ENCODE measurements at places on chromosomes 12 and 14.

GRCh38 chr12:16421806-16422205, 74.4 kb downstream of the MGST1 start:
- DNase-seq: no peak

GRCh38 chr14:94975366-94975765, 182.0 kb downstream of the DICER1 start:
- DNase-seq: no peak

DNA sequence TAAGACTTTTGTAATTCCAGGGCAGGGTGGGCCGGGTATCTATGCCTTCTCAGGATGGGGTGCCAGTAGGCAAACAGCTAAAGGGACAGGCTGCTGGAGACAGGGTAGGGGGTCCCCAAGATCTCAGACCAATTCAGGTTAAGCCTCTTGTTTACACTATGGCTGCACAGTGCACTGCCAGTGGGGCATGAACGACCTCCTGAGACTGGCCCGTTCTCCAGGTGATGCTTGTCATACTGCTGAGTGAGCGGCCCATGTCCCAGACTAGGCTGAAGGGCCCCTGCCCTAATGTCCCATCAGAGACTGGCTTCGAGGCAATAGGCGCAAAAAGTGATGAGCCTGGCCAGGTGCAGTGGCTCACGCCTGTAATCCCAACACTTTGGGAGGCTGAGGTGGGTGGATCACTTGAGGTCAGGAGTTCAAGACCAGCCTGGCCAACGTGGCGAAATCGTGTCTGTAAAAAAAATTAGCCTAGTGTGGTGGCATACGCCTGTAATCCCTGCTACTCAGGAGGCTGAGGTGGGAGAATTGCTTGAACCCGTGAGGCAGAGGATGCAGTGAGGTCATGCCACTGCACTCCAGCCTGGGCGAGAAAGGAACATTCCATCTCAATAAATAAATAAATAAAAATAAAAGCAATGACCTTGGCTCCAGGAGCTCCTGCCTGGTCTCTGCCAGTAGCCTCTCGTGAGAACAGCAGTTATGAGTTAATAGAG, 12.6 kb downstream of the SLC25A29 start:
- no peak for DNase-seq

DNA sequence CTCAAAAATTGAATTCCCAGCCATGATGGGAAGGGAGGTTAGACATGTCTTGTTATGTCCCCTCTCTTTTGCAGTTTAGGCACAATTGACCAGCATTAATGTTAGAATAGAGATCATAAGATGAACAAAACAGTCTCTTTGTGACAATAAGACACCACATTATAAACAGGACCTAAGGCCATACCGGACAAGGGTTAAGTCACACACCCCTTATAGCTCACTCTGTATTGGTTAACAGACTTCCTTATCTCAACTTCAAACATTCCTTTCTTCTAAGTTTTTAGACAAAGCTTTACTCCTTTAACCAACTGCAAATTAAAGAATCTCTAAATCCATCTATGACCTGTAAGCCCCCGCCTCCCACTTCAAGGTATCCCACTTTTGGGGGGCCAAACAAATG, 81.1 kb upstream of the CPM start:
- DNase-seq: no peak

DNA sequence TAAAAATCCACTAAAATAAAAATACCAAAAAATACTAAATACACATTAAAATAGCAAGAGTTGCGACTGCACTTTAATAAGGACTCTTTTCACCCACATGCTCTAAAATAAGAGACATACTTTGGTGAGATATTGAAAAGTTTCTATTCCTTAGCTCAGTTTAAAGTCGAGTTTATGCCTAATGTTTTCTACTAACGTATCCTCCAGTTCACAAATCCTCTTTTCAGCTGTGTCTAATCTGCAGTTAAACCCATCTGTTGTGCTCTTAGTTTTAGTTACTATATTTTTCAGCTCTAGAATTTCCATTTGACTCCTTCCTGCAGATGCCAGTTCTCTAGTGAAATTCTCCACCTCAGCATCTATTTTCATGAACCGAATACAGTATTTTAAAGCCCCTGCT, 63.8 kb downstream of the CDK17 start:
- no peak for DNase-seq

DNA sequence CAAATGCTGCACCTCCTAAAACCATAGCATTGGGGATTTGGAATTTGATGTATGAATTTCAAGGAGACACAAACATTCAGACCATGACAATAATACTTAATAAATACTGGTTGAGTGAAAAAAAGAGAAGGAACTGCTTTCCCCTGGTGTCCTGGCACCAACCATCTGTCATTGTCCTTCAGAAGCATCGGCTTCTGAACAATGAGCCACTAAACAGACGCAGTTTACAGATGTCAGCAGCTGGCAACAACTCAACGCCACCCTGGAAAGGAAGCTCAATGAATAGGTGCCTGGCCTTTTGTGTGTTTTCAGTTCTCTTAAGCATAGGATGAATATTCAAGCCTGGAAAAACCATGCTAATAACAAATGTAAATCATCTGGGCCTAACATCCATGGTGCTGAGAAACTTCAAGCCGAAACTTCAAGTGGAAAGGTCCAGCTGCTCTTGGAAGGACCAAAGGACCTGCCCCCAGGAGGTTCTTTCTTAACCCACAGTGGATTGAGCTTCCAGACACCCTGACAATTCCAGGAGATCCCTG, 101.3 kb downstream of the WIF1 start:
- DNase-seq: no peak

GRCh38 chr14:31283578-31284252, 76.1 kb upstream of the HECTD1 start:
- DNase-seq: no peak

DNA sequence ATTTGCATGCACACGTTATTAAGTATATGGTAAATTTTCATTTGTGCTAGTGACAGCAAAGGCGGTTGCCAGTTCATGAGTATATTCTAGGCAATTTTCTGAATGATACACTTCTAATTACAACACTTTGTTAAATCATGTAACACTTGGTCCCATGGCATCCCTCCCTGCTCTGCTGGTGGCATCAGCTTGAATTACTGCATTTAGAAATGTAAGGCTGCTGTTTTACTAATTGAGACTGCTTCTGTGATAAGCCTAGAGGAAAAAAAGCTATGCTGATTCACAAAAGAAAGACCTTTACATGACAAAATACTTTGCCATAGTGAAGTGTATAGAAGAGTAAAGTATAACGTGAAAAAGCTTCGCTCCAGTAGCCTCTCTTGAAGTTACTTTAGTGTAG, 636.1 kb downstream of the KCNH5 start:
- DNase-seq: no peak

DNA sequence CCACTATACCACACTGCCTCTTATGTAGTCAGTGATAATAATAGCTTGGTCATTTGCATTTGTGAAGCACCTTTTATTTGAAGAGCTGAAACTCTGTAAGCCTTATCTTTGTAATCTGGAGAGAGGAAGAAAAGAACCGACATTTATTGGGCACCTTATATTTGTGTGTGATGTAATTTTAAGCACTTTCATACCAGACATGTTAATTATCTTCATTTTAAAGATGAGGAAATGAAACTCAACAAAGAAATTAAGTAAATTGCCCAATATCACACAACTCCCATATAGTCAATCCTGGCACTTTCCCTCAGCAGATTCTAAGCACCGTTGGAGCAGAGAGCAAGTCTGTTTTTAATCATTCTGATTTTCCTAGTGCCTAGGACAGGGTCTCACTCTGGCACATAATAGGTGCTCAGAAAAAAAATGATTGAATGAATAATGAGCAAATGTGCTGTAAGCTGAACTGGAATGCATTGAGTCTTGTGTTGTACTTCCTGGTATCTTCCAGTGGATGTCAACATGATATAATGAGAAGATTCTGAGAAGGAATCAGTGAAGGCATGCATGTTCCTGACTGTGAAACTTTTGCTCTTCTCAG, 418.9 kb downstream of the ZFP36L1 start:
- no peak for DNase-seq

DNA sequence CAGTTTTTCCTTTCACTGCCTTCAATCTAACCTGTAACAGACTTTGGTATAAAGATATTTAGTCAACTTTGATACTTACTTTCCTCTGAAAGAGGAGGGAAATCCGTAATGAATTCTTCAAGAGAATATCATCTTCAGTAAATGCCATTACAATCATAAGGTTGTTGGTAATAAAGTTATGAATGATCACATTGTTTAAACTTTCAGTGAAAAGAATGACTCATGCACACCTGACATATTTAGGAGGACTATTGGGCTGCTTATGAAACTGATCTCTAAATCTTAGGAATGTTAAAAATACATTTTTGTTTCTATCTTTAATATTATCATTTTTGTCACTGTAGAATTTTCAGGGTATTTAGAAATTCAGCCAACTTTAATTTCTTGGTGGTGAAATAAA, 474.7 kb downstream of the SLC16A7 start:
- DNase-seq: no peak

- DNase-seq: no peak
Observed at GRCh38 chr12:15515010-15515409, 192.7 kb downstream of the PTPRO start.

- no peak for DNase-seq
Observed at GRCh38 chr14:38848243-38848935, 254.6 kb downstream of the SEC23A start.

- no peak for DNase-seq
Observed at GRCh38 chr12:4289231-4289878, 15.8 kb downstream of the CCND2 start.

- no peak for DNase-seq
Observed at GRCh38 chr12:130879781-130880389, 8.0 kb downstream of the RAN start.

GRCh38 chr12:23115984-23116383, 491.0 kb downstream of the ETNK1 start:
- DNase-seq: no peak

DNA sequence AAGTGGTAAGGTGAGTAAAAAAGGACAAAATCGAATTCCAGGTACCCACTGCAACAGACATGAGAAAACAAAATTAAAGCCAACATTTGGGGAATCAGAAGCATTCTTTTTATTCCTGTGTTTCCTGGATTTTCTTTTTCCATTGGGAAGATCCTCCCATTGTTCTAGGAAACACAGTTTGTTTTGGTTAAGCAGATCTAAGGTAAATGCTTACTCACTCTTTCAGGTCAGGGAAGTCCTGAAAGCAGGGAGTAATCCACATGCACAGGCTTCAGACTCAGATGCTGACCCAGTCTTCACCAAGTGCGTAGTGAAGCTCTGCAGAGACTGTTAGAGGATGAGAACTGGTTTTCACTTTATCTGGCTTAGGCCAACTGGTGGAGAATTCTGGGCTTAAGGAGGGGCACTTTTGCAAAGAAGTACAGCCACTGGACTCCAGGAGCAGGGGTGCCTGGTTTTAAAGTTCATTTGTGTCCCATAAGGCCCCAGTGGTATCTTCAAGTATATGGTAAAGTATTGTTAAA, 57.7 kb downstream of the RPAP3 start:
- DNase-seq: no peak

GRCh38 chr14:82190742-82191141, 657.1 kb upstream of the SEL1L start:
- no peak for DNase-seq

GRCh38 chr14:85731186-85731585, 201.2 kb downstream of the FLRT2 start:
- DNase-seq: no peak

- no peak for DNase-seq
Observed at GRCh38 chr12:82740129-82741000, 53.7 kb downstream of the TMTC2 start.

GRCh38 chr12:126667339-126667738, 1599.6 kb upstream of the TMEM132C start:
- no peak for DNase-seq

DNA sequence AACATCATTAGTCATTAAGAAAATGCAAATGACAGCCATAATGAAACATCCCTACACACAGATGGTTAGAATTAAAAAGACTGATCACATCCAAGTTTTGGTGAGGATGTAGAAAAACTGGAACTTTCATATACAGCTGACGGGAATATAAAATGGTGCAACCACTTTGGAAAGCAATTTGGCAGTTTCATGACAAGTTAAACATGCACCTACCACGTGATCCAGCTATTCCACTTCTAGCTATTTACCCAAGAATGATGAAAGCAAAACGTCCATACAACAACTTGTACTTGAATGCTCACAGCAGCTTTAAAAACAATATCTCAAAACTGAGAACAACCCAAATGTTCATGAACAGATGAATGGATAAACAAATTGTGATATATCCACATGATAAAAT, 77.9 kb upstream of the AVPR1A start:
- no peak for DNase-seq

DNA sequence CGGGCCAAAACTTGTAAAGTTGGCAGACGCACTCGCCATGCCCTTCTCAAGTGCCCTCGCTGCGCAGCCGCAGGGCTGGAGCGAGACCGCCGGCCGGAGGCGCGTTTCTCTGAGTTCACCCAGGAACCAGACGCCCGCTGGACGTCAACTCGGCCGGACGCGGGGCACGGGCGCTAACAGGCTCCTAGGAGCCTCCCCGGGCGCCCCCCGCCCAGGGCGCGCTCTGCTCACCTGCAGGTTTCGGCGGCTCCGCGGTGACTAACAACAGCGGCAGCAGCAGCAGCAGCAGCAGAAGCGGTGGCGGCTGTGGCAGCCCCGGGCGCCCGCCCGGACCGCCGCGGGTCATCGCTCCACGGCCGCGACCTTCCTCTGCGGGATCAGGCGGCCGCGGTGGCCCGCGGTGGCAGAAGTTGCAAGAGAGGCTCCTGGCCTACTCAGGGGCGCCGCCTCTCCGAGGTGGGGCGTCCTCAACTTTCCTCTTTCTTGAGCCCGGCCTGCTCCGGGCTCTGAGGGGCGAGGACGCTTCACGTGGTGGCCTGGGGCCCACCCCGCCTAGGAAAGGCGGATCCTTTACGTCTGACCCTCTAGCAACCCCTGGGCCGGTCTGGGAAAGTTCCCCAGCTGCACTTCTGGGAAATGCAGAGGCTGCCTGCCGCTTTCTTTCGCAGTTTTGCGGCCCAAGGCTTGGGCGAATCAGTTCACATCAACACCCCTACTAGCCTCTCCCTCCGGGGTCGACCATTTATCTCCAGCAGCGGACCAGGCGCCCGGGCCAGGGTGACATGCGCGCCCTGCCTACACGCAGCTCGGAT, at the start of gene PLBD1:
Gene PLBD1 (minus strand): TSS at position 533 of the 812 bp plus-strand sequence. CDS start 187 bp downstream, at position 346.
- DNase-seq: no peak

DNA sequence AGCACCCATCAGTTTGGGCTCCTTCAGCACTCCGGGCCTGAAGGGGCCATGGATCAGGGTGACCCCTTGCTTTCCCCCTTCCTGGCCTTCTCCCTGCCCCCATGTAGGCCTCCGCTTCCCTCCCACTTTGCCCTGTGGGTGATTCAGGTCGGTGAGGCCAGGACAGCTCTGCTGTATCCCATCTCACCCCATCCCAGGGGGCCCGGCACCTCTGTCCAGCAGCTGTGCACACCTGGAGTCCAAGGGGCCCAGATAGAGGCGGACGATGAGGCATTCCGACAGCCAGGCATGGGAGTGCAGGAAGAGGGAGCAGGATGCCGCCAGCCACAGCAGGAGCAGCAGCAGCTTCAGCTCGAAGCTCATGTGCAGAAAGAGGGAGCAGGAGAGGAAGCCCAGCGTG, 11.4 kb downstream of the LTB4R start:
- DNase-seq: no peak

DNA sequence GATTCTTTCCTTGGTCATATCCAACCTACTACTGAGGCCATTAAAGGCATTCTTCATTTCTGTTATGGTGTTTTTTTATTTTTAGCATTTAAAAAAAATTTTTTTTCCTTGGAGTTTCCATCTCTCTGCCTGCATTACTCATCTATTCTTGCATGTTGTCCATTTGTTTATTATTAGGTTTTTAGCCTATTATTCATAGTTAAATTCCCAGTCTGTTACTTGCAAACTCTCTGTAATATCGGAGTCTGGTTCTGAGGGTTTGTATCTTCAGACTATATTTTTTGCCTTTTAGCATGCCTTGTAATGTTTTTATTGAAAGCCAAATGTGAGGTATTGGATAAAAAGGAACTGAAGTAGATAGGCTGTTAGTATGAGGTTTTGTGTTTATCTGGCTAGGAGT, 284.3 kb downstream of the FUT8 start:
- no peak for DNase-seq

All from CD8-positive, alpha-beta memory T cell (primary cell).